ENCODE measurements at places on chromosomes 1 and 21.

GRCh38 chr1:41530411-41530810 is 45.9 kb upstream of the EDN2 start:
- DNase-seq = no peak

- DNase-seq = no peak
Observed at GRCh38 chr1:5620418-5620817, 371.8 kb downstream of the NPHP4 start.

DNA sequence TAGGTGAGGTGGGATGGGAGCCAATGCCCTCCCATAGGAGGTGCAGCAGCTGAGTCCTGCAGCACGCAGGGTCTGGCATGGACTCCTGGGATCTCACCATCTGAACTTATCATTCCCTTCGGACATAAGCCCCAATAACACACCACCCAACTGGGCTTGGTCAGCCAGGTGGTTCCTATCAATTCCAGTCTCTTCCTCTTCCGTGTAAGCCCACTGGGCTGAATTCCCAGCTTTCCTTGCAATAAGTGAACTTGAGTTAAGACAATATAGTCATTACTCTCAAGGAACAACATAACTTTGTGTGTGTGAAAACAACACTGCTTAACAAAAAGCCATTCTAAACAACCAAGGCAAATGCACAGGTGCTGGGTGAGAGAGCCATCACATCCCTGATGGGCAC is 86.6 kb upstream of the EDN2 start:
- no peak for DNase-seq

- DNase-seq = no peak
Observed at GRCh38 chr1:89451011-89451410, 73.6 kb upstream of the LRRC8B start.

- DNase-seq = no peak
Observed at GRCh38 chr1:91487469-91487868, 13.2 kb upstream of the CDC7 start.

- DNase-seq = peak; percentile 29
Observed at GRCh38 chr21:39182484-39183271, 573 bp downstream of the PSMG1 start.

DNA sequence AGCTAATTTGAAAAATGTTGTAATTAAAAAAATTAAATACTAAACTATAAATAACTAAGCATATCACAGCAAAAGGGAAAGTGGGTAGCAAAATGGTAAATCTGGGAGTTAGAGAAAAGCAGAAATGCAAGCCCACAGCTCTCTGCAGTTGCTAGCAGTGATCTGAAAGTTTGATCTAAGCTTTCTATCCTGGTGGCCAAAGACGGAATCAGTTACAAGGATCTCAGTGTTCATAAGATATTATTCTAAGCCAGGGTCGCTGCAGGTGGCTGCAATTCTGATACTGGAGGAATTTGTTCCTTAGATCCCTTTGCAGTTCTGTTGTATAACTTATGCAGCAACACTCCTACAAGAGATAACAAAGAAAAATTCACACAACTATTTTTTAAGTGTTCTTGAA is 363.7 kb downstream of the SETD4 start:
- DNase-seq = no peak

DNA sequence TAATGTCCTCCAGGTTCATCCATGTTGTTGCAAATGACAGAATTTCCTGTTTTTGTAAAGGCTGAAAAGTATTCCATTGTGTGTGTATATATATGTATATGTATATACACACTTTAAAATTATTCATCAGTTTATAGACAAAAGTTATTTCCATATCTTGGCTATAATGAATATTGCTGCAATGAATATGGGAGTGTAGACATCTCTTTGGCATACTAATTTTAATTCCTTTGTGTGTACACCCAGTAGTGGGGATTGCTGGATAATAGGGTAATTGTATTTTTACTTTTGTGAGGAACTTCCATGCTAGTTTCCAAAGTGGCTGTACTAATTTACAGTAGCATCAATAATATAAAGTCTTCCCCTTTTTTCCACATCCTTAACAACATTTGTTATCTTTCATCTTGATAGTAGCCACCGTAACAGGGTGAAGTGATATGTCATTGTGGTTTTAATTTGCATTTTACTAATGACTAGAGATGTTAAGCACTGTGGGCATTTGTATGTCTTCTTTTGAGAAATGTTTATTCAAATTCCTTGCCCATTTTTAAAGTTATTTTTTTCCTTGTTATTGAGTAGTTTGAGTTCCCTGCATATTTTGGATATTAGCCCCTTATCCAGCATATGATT is 243.0 kb downstream of the PDE4B start:
- no peak for DNase-seq

- no peak for DNase-seq
Observed at GRCh38 chr1:231828182-231828920, 201.8 kb downstream of the DISC1 start.

DNA sequence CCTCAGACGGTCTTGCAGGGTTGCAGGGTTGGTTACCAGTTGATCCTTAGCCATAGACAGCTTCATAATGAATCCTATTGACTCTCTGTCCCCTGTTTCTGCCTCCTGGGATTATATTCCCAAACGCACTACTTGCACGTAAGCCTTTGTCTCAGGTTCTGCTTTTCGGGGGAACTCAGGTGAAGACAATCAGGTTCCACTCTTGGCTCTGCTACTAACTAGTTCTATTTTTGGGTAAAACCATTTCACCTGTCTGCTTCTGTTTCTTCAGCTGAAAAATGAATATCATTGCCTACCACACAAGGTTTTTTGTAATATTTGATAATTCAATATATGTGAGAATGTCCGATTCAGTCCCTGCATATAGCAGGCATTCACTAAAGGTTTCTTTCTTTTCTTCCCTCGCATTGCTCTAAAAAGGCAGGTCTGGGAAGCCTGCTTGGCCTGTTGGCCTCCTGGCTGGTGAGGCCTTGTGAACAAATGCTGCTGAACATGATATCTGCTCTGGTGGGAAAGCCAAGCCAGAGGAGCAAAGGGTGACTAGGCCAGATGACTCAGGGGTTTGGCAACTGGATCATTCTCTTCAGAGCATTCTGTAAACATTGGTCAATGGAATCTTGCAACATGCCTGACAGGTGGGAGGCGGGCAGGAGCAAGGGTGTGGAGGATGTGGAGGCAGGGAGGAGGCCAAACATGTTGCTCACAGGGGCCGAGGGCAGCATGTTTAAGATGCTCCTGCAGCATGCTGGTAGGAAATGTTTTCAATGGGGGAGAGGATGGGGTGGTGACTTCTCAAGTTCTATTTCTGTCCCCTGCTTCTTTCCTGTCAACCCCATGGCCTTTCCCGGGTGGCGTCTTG is 23.8 kb downstream of the IER5 start:
- peak; percentile 64 for DNase-seq

Data from ovary (tissue), 10 donors.